Stimulated activated CD8-positive, alpha-beta memory T cell treated with anti-CD3 and anti-CD28 coated beads, Interleukin-12 subunit alpha, Interleukin-12 subunit beta, amount 100 ng/mL, for 4 hours (primary cell): ENCODE measurements at places on chromosomes 13 and 19.

- DNase-seq, result no peak
Observed at GRCh38 chr13:42149136-42149535, 100.7 kb downstream of the DGKH start.

DNA sequence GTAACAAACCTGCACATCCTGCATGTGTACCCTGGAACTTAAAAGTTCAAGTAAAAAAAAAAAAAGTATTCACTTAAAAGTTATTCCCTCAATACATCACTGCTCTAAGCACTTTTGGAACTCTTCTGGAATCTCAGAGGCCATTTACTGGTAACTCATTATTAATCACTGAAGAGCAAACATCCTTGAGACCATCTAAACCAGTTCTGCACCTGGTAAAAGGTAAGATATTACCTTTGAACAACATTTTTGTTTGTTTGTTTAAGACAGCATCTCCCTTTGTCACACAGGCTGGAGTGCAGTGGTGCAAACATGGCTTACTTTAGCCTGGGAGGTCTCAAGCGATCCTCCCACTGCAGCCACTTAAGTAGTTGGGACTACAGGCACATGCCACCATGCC lies 16.7 kb downstream of the UGGT2 start:
- no peak for DNase-seq

GRCh38 chr13:47310401-47310800 lies 413.5 kb upstream of the HTR2A start:
- DNase-seq, result no peak

- DNase-seq, result no peak
Observed at GRCh38 chr13:62663767-62664166, 1248.1 kb upstream of the PCDH20 start.

- no peak for DNase-seq
Observed at GRCh38 chr13:20667857-20668437, 35.6 kb upstream of the IL17D start.

DNA sequence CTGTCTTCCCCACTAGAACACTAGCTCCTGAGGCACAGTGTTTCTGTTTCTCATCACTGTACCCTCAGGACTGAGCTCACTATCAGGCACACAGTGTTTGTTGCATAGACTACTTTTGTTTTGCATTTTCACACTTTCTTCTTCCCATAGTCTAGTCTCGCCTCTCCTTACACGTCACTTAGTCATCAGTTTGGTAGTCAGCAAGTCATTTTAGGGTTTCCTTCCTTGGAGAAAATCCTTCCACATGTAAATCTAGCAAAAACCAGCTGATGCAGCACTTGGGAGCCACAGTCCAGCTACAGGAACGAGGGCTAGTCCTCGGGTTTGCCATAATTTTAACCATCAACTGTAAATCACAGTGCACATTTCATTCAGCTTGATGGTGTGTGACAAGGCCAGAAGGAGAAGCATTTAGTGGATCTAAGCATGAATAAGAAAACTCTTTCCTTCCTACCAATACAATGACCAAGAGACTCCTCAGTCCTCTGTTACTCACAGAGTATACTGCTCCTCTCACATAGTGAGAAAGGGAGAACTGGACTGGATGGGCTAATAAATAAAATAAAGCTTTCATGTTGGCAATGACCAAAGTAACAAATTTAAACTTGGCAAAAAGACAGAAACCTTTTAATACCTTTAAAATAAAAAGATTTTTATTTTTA lies 221.0 kb downstream of the KLF12 start:
- DNase-seq, result no peak

- no peak for DNase-seq
Observed at GRCh38 chr13:68808456-68808855, 1299.2 kb upstream of the ATXN8OS start.

DNA sequence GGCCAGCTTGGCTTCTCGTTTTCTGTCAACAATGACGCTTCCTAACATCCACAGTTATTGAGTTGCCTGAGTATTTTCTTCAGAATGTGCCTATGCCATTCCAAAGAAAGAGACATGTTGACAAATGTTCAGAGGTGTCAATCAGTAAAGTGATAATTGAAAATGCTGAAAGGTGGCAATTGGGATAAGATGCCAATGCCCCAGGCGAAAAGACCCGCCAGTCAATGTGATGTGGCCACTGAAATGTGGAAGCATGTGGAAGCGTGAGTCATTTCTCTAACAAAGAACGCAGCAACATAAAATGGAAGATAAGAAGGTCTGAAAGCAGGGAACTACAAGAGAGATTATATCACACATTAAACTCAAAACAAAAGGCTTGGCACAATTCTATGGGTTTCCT lies 882.2 kb upstream of the SLC10A2 start:
- DNase-seq, result no peak

GRCh38 chr19:2084993-2085720 lies 11.0 kb downstream of the MOB3A start:
- DNase-seq, result peak; percentile 86

DNA sequence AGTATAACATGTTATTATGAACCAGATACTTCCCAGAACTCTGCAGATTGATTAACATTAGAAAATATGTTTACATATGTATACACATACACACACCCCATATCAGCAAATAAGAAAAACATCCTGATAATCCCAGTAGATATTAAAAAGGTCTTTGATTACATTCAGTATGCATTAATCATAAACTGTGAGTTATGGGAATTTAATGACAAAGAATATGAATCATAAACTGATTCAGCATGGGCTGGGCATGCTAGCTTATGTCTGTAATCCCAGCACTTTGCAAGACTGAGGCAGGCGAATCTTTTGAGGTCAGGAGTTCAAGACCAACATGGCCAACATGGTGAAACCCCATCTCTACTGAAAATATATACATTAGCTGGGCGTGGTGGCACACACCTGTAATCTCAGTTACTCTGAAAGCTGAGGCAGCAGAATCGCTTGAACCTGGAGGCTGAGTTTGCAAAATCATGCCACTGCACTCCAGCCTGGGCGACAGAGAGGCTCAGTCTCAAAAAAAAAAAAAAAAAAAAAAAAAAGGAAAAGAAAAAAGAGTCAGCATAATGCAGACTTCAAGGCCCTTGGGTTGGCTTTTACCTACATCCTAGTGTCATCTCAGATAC lies 581.9 kb upstream of the PRR20A start:
- DNase-seq, result no peak

GRCh38 chr19:3220576-3220975 lies 3.9 kb upstream of the CELF5 start:
- no peak for DNase-seq

DNA sequence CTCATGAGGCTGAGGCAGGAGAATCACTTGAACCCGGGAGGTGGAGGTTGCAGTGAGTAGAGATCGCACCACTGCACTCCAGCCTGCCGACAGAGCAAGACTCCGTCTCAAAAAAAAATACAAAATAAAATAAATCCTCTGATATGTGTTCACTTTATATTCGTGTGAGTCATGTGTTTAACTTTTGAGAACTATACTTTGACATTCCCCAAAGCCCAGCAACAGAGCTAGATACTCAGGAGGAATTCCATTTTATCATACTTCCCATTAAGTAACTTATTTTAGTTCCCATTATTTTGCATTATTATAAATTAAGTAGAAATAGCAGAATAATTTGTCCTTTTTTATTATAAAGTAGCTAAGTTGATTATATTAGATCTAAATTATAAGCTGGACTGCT lies 3.3 kb upstream of the CHAMP1 start:
- no peak for DNase-seq

DNA sequence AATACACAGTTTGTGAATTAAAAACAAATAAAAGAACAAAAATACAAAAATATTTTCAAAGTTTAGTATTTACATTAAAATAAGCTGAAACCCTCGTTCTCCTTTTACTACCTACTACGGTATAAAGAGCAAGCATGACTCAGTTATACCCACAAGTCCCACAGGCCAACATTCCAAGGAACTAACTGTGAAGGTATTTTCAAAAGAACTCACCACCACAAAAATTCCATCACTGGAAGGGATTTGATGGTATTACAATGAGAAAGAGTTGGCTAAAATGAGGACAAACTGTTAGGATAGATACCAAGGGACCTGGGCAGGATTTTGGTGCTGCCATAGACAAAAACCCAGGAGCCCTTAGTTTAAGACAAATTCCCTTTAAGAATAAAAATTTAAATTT lies 122.7 kb downstream of the TBC1D4 start:
- DNase-seq, result no peak

DNA sequence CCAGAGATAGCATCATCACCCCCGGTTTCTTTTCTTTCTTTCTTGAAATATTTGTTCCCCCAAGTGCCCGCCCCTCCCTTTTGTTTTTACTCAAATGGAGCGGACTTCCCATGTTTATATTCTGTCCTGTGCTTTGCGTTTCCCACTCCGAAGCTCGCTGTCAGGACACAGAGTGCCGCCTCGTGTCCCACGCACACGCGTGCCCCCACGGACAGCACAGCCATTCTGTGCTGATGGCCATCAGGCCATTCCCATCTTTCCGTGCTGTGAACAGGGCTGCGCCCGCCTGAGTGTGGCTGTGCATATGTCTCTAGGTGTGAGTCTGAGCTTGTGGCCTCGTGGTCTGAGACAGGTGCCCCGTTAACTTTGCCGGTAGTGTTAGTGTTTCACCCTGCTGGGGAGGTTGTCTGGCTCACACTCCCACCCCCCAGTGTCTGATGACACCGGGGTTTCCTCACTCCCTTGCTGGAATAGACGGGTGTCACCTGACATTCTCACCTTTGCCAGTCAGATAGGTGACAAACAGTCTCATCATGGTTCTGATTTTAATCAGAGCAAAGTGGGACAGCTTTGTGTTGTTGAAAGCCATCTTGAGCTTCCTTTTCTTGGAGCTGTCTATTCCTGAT lies 6.9 kb downstream of the PAK4 start:
- DNase-seq, result no peak

DNA sequence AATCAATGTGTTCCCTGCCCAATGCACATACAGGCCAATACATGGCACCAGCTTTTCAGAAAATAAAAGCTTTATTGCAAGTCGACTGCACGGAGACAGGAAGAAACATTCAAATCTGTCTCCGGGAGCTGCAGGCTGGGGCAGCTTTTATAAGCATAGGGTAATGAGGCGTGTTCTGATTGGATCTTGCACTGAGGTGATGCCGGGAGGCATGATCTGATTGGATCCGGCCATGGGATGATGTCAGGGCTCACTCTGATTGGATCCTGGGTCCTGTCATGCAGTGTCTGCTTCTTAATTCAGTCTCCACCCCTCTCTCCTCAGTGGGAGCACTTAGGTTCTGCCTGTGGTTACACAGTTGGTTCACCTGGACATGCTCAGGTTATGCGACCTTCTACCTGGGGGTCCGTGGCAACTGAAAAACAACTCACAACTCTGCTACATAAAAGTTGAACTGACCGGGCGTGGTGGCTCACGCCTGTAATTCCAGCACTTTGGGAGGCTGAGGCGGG lies 11.8 kb upstream of the FBN3 start:
- no peak for DNase-seq

- no peak for DNase-seq
Observed at GRCh38 chr13:34942732-34943435, 814 bp downstream of the NBEA start.

DNA sequence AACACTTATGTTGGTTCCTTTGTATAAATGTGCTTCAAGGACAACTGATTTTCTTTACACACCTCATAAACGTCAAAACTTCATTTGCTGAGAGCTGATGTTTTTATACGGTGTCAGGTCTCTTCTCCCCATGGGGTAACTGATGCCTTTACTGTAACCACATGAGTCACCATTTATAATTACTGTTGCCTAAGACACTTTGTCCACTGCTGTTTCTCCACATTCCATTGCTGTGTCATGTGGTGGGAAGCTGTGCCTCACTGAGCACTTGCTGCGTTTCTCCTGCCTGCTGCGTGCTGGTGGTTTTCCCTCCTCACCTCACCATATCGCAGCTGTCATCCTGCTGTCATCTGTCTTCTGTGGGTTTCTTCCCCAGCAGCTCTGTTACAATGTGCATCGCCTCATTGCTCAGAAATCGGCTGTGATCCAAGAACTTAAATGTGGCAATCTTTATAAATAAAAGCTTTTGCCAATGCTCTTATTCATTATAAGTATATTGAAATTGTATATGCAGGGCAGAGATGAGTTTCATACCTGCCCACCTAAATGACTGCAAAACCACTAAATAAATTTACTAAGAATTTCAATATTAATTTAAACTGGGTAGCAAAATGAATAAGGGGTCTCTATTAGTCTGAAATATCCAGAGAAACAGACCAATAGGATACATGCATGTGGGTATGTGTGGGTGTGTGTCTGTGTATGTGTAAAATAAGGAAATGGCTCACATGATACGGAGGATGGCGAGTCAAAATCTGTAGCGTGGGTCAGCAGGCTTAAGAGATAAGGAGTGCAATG lies 547.0 kb upstream of the SLITRK5 start:
- DNase-seq, result no peak
